ENCODE measurements at places on chromosomes 2 and 18.

GRCh38 chr2:160918906-160919503, 241.2 kb upstream of the TANK start:
- no peak for DNase-seq

- DNase-seq, result no peak
These were observed 31.4 kb downstream of the SH3BP4 start for GRCh38 chr2:234983011-234983726.

- DNase-seq, result no peak
These were observed 582 bp upstream of the ZAP70 start for GRCh38 chr2:97712693-97713295.

GRCh38 chr2:40516604-40517003, 64.7 kb upstream of the SLC8A1 start:
- DNase-seq, result no peak

DNA sequence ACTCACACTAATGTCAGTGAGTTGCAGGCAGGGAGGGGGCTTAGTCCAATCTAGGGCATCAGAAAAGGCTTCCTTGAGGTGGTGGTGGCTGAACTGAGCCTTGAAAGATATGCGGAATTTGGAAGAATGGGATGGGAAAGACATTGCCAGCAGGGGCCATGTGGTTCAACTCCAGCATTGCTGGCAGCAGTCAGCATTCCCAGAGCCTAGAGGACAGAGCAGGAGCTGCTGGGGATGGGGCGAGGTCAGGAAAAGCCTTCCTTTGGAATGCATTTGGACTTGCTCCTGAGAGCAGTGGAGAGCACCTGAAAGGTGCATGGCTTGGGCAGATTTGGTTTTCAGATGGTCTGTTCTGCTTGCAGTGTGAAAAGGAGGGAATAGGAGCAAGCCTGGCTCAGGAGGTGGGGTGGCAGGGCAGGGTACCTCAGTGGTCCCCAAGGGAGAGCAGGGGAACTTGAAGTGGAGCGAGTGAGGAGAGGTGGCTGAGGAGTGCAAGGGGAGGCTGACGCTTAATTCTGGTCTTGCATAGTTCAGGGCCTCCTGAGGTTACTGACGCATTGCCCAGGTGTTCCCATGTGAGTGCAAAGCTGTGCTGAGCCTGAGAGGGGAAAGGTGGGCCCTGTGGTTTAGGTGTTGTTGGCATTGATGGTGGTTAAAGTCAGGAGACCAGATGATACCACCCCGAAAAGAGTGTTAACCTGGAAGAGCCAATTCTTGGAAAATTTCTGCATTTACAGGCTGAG, 112.1 kb upstream of the MGAT5 start:
- DNase-seq, result no peak
